ENCODE measurements at places on chromosomes 2 and 18.

DNA sequence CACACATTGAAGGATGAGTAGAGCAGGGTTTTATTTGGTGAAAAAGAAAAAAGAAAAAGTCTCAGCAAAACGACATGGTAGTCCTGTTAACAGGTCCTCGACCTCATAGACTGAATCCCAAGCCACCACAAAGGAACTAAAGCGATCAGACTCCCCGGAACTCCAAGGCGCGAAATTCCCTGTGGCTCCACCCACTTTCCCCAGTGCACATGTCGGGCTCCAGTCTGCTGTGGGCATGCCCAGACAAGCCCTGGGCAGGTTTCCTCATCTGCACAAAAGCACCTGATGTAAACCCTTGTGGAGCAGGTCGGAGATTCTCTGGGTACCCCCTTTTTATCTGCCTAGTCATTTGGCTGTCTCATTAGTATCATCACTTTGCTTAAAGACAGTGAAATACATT is 170.7 kb upstream of the FSIP2 start:
- DNase-seq, result no peak

DNA sequence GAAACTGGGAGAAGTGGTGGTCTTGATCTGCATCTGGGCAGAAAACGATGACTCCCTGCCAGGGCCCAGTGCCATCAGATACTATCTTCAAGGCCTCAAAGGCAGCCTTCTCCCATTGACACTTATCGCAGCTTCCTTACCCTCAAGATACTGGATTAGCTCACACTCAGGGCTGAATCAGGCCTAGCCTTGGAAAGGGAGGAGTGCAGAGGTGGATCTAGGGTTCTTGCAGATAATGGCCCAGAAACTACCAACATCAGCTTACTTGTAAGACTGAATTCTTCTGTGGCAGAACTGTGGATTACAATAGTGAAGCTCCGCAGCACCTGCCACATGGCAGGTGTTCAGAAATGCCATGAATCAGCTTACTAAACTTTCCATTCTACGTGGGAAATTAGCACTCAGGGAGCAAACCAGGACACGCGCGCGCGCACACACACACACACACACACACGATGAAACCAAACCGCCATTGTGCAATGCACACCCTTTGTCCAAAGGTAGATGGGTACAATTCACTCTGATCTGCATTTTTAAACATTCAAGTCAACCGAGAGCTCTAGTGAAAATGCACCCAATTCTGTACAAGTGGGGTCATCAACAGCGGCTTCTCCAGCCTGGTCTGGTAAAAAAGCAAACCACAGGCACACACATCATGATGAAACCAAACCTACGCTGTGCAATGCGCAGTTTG is 26.3 kb upstream of the TMEM182 start:
- peak; percentile 7 for DNase-seq

DNA sequence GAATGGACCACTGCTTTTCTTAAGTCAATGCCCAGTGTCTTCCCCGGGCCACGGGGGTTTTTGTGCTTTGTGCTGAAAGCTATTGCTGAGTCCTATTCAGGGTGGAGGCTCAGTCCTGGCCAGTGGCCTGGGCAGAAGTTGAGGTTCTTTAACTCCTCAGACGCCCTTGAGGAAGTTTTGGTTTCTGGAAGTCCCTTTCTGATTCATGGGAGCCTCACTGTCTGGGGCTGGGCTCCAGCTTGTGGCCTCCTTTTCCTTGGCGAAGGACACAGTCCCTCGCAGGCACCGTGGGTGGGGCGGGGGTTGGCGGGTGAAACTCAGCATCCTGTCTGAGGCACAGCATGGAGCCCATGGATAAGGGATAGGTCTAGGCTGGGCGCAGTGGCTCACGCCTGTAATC is 465.2 kb upstream of the HS6ST1 start:
- no peak for DNase-seq

DNA sequence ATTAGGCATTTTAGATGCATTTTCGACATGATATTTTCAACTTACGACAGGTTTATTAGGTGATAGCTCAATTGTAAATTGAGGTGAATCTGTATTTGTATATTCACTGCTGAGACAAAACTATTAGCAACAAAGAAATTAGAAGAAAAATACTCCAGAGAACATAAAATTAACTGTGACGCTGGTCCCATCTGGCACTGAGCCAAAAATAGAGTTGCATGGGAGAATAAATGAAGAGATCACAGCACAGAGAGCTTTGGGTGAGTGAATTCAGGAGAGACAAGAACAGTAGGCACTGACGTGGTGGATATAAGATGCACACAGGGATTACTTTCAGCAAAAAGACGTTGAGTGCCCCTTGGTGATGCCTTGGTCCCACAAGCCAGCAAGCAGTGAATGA is 306.2 kb upstream of the RAB6C start:
- no peak for DNase-seq

DNA sequence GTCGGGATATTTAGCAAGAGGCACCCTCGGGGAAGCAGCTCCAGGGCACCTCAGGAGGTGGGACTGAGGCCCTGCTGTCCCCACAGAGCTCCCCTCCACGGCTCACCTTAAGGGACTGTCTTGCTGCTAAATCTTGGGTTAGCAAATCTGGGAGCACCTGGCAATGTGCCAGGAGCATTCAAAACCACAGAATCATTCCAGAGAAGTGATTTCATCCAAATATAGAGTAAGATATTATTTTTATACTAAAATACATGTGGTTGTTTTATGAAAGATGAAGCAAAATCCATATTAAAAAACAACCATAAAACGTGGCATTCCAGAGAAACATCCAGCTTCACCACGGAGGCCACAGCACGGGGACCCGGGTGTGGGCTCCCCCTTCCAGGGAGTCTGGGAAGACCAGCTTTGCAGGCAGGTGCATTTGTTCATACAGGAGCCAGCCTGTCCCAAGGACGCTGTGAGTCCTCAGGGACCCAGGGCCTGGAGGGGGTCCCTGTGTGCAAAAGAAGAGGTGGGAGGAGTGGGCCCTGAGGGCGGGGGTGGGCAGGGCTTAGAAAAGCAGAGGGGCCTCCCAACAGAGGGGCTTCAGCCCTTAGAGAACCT is 16.3 kb downstream of the HS1BP3 start:
- DNase-seq, result peak; percentile 52

DNA sequence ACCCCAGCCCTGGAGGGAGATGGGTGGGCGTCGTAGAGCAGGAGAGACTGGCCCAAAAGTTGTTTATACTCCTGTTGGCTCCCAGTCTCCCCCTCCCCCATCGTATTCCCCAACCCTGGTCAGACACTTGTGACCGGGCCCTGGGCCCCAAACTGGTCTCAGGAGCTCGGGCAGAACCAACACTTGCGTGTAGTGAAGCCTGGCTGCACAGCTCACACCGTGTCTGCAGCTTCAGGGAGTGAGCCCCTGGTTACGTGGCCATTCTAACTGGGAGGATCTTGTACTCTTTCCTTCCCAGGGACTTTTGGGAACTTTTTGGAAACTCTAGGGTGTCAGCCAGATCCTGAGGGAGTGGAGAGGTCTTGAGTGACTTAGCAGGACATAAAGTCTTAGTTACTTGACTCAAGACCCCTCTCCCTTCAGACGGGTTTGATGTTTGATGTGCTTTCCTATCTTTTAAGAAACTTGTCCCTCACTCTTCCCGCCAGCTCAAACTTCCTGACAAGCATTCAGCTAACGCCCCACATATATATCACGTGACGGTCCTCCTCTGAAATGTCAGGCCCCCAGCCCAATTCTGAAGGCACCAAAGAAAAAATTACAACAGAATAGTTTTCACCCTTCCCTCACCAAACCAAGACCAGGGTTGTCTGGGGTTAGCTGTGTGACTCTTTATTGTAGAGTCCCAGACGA is 2.3 kb downstream of the PKDCC start:
- DNase-seq, result peak; percentile 38

DNA sequence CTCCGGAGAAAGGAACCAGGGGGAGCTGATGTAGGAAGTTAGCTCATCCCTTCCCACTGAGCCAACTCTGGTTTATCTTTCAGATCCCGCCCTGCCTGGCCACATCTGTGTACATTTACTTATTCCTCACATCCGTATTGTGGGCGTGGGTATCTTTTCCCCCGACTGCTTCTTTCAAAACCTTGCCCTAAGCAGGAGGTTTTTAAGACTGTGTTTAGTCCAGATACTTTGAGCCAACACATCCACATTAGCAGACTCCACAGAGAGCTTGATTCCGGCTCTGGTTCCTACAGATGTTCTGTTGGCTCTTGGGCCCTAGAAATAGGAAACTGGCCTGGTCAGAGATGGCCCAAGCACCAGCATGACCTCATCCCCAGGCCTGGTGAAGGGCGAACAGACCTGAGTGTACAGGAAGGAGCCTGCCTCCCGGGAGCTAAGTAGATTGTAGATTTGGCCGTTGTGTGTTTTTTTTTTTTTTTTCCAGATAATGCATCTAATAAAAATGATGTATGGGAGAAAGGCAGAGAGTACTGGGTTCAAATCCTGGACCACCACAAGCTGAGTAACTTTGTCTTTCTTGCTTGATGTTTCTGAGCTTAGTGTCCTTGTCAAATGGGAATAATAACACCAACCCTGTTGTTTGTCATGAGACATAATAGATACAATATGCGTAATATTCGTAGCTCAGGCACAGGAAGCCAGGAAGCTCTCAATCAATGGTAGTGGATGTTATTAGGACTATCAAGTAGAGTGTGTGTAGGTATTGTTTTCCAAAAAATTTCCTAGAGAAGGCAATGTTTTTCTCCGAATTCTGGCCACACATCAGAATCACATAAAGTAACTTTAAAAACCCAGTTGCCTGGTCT is 92.3 kb downstream of the PRKCE start:
- DNase-seq, result peak; percentile 66

- DNase-seq, result no peak
Observed at GRCh38 chr2:156005999-156006712, 326.4 kb downstream of the NR4A2 start.

DNA sequence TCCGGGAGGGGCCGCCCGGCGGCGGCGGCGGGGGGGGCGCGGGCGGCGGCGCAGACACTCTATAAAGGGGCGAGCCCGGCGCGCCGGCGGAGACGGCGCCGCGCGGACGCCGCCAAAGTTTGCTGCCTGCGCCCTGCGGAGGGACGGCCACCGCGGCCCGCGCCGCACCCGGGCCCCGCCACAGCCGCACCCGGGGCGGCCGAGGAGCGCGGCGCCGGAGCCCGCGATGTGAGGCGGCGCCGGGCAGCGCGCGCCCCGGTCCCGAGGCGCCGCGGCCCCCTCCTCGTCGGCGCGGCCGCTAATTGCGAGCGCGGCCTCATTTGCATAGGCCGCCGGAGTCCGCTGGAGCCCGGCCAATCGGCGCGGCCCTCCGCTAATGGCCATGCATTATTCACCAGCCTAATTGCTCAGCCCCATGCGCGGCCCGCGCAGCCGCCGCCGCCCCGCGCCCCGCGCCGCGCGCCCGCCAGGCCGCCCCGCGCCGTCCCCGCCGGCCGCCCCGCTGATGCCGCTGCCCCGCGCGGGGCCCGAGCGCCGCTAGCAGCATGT is at the start of gene SALL3:
SALL3 (plus strand) TSS at position 89 of the 549 bp plus-strand sequence; CDS start at position 546, 457 bp downstream.
- no peak for DNase-seq

GRCh38 chr2:96147593-96148201 is 2.5 kb upstream of the DUSP2 start:
- DNase-seq, result no peak

DNA sequence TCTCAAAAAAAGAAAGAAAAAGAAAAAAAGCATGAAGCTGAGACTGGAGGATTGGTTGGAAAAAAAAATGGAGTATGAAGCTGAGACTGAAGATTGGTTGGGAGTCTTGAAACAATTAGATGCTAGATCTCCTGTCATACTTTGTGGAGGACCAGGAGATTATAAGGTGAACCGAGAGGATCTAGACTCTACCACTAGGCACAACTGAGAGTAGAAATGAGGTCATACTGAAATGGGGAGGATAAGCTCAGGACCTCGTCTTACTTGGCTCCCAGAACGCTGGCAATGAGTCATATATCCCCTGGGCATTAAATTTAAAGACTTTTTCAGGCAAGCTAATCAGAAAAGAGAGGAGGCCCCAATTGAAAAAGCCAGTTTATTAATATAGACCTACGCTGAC is 3.3 kb upstream of the ORC2 start:
- DNase-seq, result peak; percentile 64

- no peak for DNase-seq
Observed at GRCh38 chr2:194745557-194746146, 911.4 kb upstream of the SLC39A10 start.

DNA sequence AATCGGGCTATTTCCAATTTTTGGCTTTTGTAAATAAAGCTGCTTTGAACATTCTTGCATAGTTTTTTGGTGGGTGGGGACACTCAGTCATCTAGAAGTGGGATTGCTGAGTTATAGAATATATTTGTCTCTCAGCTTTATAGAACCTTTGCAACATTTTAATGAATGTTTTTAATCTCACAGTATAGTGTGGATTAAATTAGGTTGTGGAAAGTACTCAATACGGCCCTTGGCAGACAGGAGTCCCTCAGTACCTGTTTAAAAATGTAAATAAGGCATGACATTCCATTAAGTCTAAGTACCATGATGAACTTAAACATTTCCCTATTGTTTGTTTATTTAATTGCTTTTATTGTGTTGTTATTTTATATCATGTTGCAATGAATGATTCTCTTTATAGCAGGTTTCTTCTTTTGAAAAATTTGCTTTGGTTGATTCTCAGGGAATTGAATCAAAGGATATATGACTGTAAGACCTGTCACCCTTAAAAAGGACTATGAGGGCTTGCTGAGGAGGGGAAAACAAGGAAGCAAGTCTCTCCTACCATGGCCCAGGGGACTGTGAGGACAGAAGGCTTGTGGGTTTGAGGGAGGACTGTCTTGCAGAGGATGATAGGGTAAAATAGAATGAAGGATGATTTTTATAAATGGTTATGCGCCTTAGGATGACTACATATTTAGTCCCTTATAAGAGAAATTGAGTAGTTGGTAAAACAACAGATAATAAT is 165.1 kb downstream of the RPIA start:
- no peak for DNase-seq

DNA sequence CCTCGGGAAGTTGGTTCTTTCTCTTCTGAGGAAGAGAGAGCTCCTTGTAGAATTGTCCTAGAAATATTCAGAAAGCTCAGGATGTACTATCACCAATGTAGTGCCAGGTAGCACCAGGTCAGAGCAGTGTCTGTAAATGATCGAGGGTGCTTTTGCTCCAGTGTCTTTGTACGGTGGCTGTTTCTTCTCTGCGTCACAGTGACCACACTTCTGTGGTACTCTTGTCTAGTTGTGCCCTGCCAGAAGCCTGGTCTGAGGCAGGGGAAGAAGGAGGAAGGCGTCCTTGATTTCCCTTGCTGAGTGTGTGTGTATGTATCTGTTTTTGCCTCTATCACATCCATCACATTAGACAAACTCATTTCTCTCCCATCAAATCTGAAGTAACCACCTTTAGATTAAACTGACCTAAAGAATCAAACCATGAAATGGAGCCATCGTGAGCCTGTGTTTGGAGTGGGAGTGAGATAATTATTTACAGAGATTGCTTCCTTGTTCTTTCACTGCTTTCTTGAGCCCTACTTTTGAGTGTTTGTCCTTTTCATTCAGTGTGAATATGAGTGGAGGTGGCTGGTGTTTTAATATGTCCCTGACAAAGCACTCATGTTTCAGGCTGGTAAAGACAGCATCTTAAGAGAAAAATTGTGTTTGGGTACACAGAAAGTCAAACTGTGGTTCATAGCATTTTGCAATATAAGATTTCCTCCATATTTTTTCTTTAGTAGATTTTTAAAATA is 97.2 kb downstream of the ACOXL start:
- DNase-seq, result no peak

All from GM03348 (cell line).